ENCODE measurements at places on chromosomes 4 and X. TPM values are rescaled to one million over a fixed set of nuclear protein-coding genes. Genes with fewer than 3 reads are reported as not detected.

The ABCG2 gene
- total RNA-seq = 4.4 TPM

The MAGED1 gene
- 79.9 TPM for total RNA-seq

The TCEAL6 gene
- not detected for total RNA-seq

The FAM9B gene
- total RNA-seq = not detected

The RHOXF1 gene
- total RNA-seq = not detected

- no peak for DNase-seq
Observed at GRCh38 chr4:183008492-183008891, 90.6 kb upstream of the WWC2 start.

DNA sequence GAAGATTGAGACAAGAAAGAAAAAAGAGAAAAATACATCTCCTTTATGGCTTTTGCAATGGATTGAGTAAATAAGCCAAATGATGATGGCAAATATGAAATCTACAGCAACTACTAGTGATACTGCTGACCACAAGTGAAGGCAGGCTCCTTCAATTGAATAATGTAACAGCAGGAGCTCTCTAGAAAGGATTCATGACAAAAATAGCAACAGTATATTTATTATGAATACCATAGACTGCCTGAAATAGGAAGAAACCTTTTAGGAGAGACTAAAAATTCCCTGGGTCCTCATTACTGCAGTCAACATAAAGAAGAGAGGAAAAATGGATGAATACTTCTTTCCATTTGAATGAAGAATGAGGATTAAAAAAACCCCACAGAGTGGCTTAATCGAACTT is 306.8 kb upstream of the ANXA10 start:
- DNase-seq = no peak

GRCh38 chrX:149916745-149917392 is 12.5 kb upstream of the HSFX4 start:
- no peak for DNase-seq

DNA sequence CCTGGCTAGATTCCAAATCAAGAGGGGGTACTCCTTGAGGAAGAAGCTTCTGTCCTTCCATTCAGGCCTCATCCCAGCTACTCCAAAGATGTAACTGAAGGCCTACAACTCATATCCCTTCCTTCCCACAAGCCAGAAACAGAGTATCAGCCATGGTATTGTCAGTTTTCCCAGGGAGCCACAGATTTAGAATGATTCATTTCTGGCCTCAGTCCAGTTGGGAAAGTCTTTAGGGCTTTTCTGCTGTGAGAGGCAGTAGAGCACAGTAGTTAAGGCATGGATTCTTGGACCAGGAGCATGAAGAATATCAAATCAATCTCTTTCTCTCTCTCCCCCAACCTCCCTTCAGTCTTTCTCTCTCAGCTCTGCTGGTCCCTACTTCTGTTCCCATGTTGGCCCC is 505.0 kb downstream of the BCOR start:
- DNase-seq = no peak

DNA sequence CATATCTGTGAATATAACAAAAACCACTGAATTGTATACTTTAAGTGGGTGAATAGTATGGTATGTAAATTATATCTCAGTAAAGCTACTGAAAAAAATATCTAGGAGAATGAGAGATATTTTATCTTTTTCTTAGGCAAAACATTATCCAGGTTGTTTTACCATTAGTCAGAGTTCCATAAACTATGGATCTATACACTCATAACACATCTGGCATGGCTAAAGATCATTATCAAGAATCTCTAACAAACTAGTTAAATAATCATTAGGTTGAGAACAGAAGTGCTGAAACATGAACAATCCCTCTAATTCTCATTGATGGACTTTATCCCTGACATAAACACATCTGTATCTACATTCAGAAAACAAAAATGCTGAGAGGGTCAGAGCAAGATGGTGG is 15.6 kb downstream of the MED14 start:
- DNase-seq = no peak

GRCh38 chr4:88158038-88158488 is 376 bp downstream of the ABCG2 start:
- DNase-seq = no peak

- DNase-seq = no peak
Observed at GRCh38 chr4:122673252-122673651, 52.4 kb upstream of the IL21 start.

- no peak for DNase-seq
Observed at GRCh38 chr4:57658673-57659072, 548.5 kb upstream of the IGFBP7 start.

DNA sequence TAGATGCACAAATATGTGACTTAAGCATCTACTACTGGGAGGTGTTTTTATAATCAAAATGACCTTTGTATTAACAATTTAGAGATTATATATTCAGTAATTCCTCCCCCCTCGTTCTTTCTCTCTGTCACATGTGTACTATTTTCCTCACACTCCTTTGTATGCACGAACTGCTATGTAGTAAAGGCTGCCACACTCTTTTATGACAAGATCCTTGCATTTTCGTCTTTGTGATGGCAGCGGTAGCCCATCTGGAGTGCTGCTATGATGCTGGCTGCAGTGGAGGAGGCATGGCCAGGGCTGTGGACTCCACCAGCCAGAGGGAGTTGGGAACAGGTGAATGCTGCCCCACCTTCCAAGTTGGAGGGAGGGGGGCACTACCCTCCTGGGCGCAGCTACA is 216.3 kb downstream of the NSUN7 start:
- DNase-seq = no peak

DNA sequence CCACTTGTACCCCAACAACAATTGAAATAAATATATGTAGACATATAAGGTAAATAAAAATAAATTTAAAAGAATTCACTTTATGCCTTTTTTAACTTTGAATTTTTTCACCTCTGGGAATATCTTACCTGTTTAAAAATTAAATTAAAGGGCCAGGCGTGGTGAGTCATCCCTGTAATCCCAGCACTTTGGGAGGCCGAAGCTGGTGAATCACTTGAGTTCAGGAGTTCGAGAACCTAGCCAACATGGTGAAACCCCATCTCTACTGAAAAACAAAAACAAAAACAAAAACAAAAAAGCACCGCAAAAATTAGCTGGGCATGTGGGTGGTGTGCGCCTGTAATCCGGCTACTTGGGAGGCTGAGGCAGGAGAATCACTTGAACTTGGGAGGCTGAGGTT is 164.8 kb downstream of the AASDH start:
- no peak for DNase-seq

GRCh38 chr4:37528166-37528885 is 157.8 kb downstream of the RELL1 start:
- no peak for DNase-seq

DNA sequence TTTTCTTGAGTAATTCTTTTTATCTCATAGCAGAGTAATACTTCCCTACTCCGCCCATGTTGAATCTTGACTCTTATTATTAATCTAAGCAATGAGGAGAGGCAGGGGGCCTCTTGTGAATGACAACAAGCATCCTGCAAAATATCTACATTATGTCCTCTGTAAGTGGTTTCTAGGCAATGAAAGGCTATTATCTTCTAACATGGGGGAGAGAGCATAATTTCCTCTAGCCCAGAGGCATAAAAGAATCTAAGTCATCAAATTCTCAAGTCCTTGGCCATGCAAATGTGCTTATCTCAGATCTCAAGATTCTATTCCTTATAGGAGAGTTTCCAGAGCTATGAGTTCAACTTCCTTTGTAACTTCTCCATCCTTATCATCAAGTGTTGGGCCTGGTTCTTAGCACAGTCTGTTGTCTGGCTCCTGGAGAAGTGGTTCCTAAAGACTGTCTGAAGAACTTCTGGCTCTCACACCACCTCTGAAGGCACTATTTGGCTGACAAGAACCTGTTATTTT is 423.1 kb upstream of the INTU start:
- no peak for DNase-seq
